ENCODE measurements at places on chromosomes 1 and 21. TPM values are rescaled to one million over a fixed set of nuclear protein-coding genes. Genes with fewer than 3 reads are reported as not detected.

The SRGAP2B gene
- 17.8 TPM for total RNA-seq

The DDR2 gene
- total RNA-seq: 4.4 TPM

The PTCH2 gene
- 20.3 TPM for total RNA-seq

The HCRTR1 gene
- total RNA-seq: not detected

The CBR3 gene
- total RNA-seq: not detected
